Left lung (tissue), 14 donors: ENCODE measurements at places on chromosomes 3 and 15. TPM values are rescaled to one million over a fixed set of nuclear protein-coding genes. Genes with fewer than 3 reads are reported as not detected.

IQCF5 gene
- total RNA-seq = not detected

KLHL25 gene
- total RNA-seq = 4.6 TPM

PXYLP1 gene
- total RNA-seq = 11.6 TPM

TLR9 gene
- total RNA-seq = 1.5 TPM

EIF4E3 gene
- total RNA-seq = 23.2 TPM

RLBP1 gene
- total RNA-seq = not detected

OR4M2 gene
- not detected for total RNA-seq

FBLN2 gene
- total RNA-seq = 69.8 TPM

CADPS gene
- total RNA-seq = 0.50 TPM

DNA sequence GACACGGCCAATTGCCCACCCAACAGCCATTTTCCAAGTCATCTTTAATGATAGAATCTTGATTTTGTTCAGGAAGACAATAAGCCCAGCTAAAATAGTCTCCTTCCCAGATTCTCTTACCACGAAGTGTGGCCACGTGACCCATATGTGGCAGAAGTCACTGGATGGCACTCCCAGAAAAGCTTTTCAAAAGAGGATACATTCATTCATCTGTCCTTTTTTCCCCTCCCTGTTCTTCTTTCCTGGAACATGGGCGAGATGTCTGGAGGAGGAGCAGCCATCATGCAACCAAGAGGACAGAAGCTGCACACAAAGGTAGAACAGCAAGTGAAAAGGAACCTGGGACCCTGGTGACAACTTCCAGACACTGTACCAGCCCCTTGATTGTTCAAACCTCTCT lies 174.7 kb downstream of the UACA start:
- peaks cover 13% of the 10 kb centered on the region for H3K27me3 ChIP-seq
- no peak for DNase-seq
- H3K27ac ChIP-seq = no peak overlapping the region
- H3K4me3 ChIP-seq = no peak overlapping the region
- H3K4me1 ChIP-seq = peaks cover 6% of the 10 kb centered on the region
- no peaks in the 10 kb centered on the region for H3K36me3 ChIP-seq

DNA sequence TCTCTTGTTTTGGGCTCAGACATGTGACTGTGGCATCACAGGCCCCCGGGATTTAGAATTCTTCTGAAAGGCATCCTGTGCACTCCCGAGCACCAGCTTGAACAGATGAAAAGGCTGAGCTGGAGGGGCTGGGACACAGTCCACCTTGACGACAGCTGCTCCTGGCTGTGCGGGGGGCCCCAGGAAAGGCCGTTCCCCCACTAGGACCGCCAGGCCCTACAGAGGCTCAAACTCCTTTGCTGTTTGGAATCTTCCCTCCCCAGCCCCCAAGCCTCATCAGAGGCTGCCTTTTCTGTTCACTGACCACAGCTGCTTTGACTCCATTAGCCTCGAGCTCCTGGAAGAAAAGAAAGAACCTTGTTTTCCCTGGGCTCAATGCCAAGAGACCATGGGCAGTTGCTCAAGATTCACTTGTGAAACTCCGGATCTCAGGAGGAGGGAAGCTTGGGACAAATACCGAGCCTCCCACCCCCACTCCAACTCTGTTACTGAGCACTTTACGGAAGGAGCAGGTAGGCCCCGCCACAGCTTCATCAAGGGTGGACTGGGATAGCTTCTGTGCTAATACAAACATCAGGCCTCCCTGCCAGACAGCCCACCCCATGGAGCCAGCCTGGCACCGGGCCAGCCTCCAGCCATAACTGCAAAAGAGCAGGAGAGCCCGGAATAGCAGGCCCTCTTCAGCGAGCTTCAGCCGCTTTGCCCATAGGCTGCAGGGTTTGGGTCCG lies 15.7 kb downstream of the CIDEC start:
- no peaks in the 10 kb centered on the region for H3K27me3 ChIP-seq
- no peak overlapping the region for H3K4me3 ChIP-seq
- peaks cover 29% of the 10 kb centered on the region for H3K4me1 ChIP-seq
- H3K36me3 ChIP-seq = no peaks in the 10 kb centered on the region
- H3K27ac ChIP-seq = peak overlapping the region; percentile 26

DNA sequence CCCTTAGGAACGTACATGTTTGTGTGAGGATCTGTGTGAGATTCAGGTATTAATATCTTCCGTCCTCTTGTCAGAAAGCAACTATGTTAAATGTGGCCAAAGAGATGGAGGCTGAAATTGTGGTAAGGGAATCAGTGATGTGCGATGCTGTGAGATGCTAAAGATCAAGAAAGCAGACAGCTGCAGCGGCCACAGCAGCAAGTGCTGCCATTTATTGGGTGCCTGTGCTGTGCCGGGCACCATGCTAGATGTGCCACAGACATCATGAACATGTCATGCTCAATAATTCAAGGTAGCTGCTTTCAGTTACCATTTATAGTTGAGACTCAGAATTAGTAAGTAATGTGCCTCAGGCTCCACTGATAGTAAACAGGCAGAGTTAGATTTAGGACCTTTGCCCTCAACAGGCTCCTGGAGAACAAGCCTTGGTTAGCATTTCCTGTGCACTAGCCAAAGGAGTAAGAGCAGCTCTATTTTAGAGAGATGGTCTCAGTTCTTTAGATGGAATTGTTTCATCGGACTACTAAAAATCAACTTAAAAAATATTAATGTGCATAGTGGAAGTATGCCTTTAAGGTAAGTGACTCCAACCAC lies 24.9 kb downstream of the LARS2 start:
- peaks cover 5% of the 10 kb centered on the region for H3K4me1 ChIP-seq
- H3K4me3 ChIP-seq = no peak overlapping the region
- no peaks in the 10 kb centered on the region for H3K36me3 ChIP-seq
- DNase-seq = no peak
- H3K27me3 ChIP-seq = no peaks in the 10 kb centered on the region
- no peak overlapping the region for H3K27ac ChIP-seq

DNA sequence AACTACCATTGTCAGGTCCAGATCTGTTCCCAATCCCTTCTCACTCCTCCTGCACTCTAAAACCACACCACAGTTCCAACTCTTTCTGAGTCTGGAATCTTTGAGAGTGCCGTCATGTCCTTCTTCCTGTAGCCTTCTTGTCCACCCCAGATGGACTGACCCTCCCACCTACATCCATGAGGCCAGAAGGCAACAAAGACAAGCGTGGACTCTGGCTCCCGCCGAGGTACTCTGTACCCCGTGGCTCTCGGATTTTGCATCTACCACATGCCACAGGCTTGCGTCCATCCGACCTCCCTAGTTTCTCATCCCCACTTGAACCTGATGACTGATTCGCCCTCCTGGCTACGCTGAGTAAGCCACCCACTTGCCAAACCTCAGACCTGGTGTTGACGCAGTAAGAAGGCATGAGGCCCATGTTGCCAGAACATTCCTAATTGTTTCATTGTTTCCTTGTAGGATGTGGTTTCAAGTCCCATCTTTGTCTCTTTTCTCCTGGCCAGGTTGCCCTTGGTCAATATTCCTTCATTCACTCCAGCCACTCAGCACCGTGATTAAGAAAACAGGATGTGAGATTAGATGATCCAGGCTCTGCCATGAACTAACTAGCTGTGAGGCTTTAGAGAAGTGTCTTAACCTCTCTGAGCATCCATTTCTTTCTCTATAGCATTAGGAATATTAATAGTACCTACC lies 1.1 kb upstream of the ZBTB38 start:
- DNase-seq = no peak
- no peaks in the 10 kb centered on the region for H3K36me3 ChIP-seq
- H3K4me1 ChIP-seq = peaks cover 53% of the 10 kb centered on the region
- no peak overlapping the region for H3K4me3 ChIP-seq
- no peaks in the 10 kb centered on the region for H3K27me3 ChIP-seq
- peak overlapping the region; percentile 97 for H3K27ac ChIP-seq

DNA sequence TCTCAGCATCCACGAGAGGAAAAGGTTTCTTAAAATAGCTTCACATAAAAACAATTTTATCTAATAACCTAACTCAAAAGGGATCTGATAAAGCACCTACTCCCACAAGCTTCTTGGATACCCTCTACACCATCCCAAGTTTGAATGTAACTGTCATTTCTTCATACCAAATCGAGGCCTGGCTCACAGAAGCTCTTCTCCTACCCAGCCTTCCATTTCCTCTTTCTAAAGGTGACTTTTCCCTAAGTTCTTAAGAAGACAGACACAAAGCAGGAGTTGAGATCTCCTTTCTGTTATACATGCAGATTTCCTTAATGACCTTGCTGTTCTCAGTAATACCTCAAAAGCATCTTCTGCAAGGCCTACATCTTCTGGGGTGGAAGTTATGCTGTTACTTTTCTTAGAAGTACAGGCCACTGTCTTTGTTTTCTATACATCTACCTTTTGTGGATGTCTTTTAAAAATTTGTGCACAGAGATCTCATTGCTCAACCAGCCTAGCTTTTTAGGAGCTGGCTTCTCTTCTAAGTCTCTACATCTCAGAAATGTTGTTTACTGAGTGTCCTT lies 3.4 kb upstream of the LRRIQ4 start:
- no peak for DNase-seq
- H3K27ac ChIP-seq = no peak overlapping the region
- H3K4me1 ChIP-seq = peaks cover 8% of the 10 kb centered on the region
- H3K36me3 ChIP-seq = no peaks in the 10 kb centered on the region
- no peak overlapping the region for H3K4me3 ChIP-seq
- no peaks in the 10 kb centered on the region for H3K27me3 ChIP-seq

GRCh38 chr15:85910834-85911233 lies 116.1 kb upstream of the KLHL25 start:
- H3K36me3 ChIP-seq = no peaks in the 10 kb centered on the region
- H3K27ac ChIP-seq = no peak overlapping the region
- no peak for DNase-seq
- no peaks in the 10 kb centered on the region for H3K27me3 ChIP-seq

DNA sequence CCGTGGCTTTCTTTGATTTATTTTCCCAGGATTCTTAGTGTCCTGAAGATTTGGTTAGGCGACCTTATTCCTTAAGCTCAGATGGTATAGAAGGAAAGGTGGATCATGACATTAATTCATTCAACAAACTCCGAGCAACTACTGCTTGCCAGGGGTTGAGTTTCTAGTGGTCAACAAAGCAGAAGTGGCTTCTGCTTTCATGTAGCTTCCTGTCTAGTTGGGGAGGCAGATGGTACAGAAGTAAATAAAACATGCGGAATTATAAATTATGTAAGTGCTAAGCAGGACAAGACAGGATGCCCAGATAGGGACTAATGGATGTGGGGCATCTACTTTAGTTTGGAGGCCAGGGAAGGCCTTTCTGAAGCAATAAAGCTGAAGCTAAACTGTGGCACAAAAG lies 15.6 kb downstream of the EEFSEC start:
- no peak for DNase-seq
- no peak overlapping the region for H3K27ac ChIP-seq
- H3K4me1 ChIP-seq = peaks cover 19% of the 10 kb centered on the region
- no peaks in the 10 kb centered on the region for H3K27me3 ChIP-seq
- no peaks in the 10 kb centered on the region for H3K36me3 ChIP-seq

- H3K4me1 ChIP-seq = no peaks in the 10 kb centered on the region
- H3K4me3 ChIP-seq = no peak overlapping the region
- no peaks in the 10 kb centered on the region for H3K36me3 ChIP-seq
- no peaks in the 10 kb centered on the region for H3K27me3 ChIP-seq
- DNase-seq = no peak
These were observed 1090.0 kb downstream of the OTOL1 start for GRCh38 chr3:162586591-162586990.

GRCh38 chr3:191461113-191461595 lies at the start of gene PYDC2:
TSS of gene PYDC2 (plus strand) at chr3:191461163. CDS start at chr3:191461163, 0 bp downstream.
- H3K27ac ChIP-seq = no peak within 1 kb of the TSS
- no peaks in the 10 kb centered on the region for H3K4me1 ChIP-seq
- H3K4me3 ChIP-seq = no peak within 1 kb of the TSS
- H3K36me3 ChIP-seq = no peaks in the 10 kb centered on the region
- DNase-seq = no peak
- H3K27me3 ChIP-seq = no peaks in the 10 kb centered on the region

DNA sequence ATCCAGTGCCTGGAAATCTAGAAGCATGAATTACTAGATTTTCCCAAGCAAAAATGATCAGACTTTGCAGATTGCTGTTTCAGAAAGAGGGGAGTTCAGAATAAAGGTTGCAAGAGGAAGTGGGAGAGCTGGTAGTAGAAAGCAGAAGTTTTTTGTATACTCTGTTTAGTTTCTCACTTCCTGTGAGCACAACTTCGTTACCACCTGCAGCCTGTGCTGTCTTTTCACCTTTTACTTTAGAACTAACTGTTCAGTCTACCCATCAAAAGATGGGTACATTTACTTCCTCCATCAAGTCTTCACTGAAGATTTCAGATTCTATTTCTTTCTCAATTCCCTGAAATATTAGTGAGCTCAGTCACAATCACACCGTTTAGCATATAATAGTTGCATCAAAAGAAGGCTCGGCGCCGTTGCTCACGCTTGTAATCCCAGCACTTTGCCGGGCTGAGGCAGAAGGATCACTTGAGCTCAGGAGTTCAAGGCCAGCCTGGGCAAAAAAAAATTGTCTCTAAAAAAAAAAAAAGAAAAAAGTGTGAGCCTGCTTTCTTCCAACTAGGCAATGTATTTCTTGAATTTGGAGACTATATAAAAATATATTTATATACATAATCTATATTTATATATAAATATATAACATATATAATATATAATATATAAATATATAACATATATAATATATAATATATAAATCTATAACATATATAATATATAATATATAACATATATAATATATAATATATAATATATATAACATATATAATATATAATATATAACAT lies 1.8 kb upstream of the CEP97 start:
- H3K27me3 ChIP-seq = no peaks in the 10 kb centered on the region
- no peak overlapping the region for H3K4me3 ChIP-seq
- H3K36me3 ChIP-seq = no peaks in the 10 kb centered on the region

DNA sequence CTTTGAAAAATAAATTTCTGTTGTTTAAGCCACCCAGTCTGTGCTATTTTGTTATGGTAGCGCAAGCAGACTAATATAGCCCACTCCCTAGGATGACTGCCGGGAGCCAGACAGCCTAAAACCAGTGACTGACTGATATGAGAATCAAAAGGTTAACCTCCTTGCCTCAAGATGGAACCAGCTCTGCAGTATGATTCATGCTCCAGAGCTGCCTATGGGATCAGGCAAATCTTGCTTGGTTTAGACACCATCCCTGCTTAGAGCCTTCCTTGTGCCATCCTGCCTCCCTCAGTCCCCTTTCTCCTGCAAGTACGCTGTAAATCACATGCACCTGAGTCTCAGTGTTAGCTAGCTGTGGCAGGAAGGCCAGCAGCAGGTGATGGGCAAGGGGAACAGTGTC lies 39.3 kb downstream of the TRANK1 start:
- H3K27ac ChIP-seq = no peak overlapping the region
- H3K27me3 ChIP-seq = no peaks in the 10 kb centered on the region
- H3K36me3 ChIP-seq = no peaks in the 10 kb centered on the region
- H3K4me3 ChIP-seq = no peak overlapping the region

DNA sequence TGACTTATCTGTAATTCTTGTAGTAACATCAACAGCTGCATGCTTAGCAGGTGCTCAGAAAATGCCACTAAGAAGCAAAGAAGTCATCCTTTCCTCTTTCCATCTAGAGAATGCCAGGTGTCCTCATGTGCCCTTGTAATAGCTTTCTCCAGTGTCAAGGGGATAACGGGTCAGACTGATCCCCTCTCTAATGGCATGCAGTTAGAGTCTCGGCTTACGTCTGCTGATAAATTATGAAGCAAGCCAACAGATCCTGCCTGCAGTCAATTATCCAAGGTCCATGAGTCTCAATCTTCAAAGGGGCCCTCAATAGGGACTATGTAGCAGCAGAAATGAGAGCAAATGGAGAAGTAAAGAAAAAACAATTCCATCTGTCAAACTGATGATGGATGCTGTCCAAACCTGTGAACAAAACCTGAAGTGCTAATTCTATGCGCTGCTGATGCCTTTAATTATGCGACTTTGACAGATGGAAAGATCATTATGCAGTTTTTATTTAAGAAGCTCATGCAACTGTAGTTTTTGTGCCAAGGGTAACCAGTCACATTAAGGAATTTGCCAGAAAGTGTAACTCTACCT lies 162.8 kb upstream of the PEX5L start:
- no peaks in the 10 kb centered on the region for H3K4me1 ChIP-seq
